ENCODE measurements at places on chromosomes 4 and X.

DNA sequence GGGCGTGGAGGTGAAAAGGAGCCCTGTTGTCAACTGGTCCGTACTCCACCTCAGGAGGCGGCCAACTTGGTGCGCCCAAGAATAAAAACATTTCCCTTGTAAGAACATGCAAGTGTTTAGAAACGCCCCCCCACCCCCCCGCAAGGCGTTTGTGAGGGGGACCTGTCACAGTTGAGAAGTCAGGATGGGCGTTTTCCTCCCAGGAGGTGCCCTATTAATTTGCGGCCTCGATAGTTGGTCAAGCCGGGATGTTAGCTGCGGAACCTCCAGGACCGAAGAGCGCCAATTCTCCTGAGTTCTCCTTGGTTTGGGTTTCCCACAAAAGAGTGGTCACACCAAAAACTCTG is 651 bp upstream of the SAP30 start:
- DNase-seq, result no peak

DNA sequence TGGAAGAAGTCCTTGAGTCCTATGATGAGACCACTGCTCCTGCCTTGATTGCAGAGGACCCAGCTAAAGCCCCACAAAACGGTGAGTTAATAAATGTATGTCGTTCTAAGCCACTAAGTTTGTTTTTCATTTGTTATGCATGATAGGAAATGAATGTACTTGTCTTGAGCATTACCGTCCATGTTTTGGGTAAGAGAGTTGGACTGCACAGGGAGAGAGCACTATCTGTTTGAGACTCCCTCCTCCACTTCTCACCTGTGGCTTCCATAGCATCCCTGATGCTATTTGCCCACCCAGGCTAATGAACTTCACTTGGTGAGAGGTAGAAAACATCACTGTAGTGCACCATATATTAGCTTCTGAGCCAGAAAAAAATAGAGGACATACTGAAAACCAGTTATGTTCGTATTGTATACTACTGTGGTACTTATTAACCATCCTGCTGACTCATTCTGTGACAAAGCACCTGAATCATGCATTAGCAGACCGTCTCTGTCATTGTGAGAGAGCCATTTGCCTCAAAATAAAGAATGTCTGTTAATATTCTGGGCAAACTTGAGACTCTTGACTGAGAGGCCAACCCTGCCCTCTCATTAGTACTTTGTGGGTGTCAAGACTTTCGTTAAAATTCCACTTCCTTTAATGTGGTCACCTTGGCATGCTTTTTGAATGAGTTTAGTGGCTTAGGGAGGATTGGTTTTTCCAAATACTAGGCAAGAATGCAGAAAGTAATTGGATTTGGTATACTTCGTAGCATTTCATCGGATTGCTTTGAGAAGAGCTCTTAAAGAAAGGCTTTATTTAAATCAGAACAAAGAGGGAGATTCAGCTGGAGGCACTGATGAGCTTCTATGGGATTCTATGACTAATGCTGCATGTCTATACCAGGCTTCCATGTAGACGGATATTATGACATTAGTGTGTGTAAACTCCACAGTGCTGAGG is 99.3 kb upstream of the GRPR start:
- no peak for DNase-seq

DNA sequence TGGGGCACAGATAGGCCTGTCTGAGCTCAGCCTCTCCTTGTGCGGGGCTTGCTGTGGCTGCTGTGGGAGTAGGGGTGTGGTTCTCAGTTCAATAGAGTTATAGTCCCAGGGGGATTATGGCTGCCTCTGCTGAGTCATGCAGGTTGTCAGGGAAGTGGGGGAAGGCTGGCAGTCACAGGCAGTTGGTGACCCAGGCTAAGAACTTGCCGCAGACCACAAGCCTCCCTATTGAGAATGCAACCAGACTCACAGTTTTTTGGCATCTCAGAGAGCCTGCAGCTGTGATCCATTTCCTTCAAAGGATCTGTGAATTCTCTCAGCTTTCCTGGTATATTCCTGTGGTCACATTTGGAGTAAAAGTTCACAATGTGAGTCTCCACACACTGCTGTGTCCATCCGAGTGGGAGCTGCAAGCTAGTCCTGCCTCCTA is 364.9 kb downstream of the ZNF674 start:
- DNase-seq, result peak; percentile 64

GRCh38 chr4:172818901-172819300 is 349.7 kb upstream of the GALNT7 start:
- DNase-seq, result no peak

GRCh38 chr4:163448540-163449203 is 24.9 kb downstream of the TKTL2 start:
- DNase-seq, result no peak

DNA sequence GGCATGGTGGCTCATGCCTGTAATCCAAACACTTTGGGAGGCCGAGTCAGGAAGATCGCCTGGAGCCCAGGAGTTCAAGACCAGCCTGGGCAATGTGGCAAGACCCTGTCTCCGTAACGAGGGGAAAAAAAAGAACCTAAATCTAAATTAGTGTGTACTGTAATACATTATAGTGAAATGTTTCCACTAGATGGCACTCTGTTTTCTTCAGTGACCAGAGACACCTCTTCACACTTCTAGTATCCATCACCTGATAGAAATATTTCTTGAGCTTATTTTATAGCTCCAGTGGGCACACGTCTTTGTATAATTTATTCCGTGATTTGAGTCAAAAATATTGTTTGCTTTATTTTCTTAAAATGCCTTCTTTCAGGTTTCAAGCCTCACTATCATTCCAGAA is 600.9 kb upstream of the DIPK2B start:
- DNase-seq, result no peak

GRCh38 chr4:74665876-74666275 is 128.4 kb downstream of the BTC start:
- DNase-seq, result no peak

DNA sequence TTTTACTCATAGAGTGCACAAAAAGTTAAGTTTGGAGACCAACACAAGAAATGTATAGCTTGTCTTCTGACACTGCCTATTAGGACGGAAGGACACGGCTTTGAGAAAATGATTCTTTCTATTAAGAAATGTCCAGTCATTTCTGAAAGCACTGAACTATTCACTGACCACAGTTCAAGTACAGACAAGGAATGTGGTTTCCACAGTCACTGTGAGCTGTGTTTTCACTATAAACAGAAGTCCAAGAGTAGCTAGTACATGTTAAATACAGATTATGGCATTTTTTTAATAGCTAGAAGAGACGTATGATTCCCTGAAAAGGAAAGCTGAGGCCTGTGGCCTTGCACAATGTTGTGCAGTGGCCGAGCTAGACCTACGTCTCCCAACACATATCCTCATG is 115.1 kb upstream of the GPM6A start:
- no peak for DNase-seq

DNA sequence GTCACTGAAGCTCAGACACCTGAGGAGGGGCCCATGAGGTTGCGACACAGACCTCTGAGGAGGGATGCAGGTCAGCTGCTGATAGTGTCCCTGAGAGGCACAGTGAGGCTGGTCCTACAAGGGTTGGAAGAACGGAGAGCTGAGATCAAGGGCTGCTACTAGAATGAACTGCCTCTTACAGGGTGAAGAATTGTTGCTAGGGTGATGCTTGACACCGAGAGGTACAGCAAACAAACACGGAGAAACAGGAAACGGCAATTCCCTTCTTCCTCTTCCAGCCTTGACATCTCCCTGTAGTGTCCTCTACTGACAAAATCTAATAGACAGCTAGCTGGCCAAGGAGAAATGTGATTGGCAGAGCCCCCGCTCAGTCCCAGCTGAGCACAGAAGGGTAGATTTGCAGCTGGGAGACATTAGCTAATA is 11.8 kb upstream of the HPGDS start:
- DNase-seq, result no peak

DNA sequence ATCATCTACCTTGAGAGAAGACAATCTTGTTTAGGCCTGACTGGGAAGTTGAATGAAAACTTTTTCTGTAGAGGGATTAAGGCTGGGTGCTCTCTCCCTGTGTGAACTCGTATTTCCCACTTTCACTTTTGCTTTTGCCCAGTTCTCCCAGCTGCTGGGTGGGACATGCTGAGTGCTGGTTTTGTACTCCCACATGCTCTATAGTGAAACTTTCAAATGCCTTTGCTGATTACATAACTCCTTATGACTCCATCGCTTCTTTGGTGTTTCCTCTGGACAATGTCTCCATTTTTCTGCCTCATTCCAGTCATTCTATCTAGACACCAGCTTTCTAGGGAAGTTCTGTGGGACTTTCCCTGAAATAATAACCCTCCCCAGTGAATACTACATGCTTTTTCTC is 100.5 kb downstream of the CLNK start:
- no peak for DNase-seq

DNA sequence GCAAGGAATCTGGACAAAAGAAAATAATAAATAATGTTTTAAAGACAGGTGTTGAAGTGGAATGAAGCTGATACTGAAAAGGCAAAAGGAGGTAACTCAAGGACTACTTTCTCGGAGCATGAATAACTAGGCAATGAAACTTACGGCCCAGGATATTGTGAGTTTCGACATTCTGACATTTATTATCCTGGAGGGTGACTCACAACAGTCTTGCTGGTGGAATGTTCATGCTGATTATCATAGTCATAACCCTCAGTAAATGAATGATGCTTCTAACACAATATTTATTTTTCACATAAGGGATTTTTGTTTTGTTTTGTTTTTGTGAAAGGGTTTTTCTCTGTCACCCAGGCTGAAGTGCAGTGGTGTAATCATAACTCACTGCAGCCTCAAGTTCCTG is 147.0 kb upstream of the HPGD start:
- no peak for DNase-seq

DNA sequence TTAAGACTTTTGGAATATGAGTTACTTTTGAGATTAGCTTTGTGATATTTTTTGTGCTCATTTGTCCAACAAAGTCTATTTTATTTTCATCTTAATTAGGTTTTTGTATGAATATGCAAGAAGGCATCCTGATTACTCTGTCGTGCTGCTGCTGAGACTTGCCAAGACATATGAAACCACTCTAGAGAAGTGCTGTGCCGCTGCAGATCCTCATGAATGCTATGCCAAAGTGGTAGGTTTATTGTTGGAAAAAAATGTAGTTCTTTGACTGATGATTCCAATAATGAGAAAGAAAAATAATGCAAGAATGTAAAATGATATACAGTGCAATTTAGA is 10.8 kb downstream of the ALB start:
- no peak for DNase-seq

DNA sequence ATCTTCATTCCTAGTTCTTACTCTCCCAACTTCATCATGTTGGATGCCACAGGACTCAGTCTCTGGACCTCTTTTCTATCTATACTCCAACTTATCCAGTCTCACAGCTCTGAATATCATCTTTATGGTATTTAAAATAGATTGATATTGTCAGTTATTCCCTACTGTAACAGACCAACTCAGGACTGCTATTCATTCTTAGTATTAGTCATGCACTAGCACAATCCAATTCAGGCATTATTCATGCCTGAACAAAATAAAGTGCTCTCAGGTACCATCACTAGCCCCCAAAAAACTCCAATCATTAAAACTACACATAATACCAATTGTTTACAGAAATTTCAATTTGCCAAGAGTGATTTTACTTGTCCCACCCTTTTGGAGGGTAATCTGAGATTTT is 37.7 kb downstream of the FRYL start:
- DNase-seq, result no peak

- no peak for DNase-seq
Measured at GRCh38 chrX:153867139-153867538, 18.8 kb downstream of the L1CAM start.

GRCh38 chr4:44522761-44523445 is 74.3 kb upstream of the KCTD8 start:
- no peak for DNase-seq

DNA sequence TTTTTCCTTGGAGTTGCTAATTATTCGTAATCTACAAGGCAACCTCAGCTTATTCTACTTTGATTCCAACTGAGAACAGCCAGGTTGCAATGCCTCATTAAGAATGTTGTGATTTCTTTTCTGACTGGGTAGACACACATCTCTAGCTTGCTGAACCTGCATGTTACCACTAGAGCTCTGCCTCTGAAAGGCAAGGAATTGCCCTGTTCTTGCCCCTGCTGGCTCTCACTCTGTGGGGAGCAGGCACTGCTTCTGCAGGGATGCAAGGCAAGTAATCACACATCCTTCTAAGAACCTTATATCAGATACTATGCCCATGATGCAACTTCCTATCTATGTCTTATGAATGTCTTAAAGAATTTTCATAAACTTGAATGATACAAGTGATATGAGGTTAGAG is 503.2 kb downstream of the PACRGL start:
- peak; percentile 57 for DNase-seq

DNA sequence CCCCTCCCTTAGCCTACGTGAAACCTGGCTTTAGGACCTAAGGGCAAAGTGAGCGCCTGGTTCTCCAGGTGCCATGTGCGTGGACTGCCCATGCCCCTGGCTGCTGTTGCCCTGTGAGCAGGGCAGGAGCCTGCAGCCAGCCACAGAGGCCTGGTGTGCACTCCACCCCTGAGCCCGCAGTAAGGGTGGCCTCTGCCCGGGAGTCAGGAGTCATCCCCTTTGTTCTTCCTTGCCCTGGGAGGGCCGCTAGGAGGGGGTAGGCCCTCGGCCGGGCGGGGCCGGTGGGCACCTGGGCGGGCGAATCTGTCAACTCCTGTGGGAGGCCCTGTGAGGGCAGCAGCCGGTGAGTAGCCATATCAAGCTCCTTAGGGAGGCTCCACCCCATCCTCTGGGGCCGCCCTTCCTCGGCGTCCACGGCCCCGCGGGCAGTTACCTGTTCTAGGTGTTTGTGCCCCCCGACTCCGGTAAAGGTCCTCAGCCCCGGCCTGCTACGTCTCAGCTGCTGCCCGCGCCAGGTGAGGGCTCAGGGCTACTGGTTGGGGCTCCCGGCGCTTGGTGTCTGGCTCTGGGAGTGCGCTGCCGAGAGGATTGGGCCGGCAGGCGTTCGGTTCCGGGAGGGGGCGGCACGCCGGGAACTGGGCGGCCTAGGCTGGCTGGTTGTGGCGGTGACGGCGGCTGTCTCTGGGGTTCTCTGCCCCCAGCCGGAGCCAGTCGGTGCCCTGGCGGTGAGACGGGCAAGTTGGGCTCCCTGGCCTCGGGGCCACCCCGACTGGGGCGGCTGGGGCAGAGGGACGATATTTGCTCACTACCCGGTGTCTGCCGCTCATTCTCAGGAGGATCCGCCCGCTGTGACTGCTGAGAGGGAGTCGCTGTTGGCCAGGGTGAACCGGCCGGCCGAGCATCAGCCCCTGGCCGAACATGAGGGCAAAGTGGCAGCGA is 1060.2 kb downstream of the TECRL start:
- DNase-seq, result no peak

All from endodermal cell (in vitro differentiated cells).